ENCODE measurements at places on chromosomes 12 and 14.

DNA sequence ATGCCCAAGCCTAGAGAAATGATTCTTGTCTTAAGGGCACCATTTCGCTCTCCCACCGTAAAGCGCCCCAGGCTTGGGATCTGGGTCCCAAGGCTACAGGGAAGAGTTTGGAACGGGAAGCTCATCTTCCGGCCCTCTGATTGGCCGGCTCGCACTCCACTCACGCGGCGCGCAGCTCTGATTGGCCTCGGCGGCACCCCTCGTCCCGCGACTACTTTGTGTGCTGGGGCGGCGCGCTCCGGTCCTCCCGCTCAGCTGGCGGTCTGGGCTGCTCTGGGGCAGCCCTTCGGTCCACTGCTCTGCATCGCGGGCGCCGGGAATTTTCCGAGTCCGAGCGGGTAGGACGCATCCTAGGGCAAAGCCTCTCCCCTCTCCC, 886 bp upstream of the FUT8 start:
- DNase-seq: peak; percentile 97

- no peak for DNase-seq
Measured at GRCh38 chr14:22131749-22132476, 457.1 kb downstream of the DAD1 start.

GRCh38 chr14:34224221-34224620, 237.8 kb downstream of the SPTSSA start:
- no peak for DNase-seq

GRCh38 chr12:38759621-38760020, 145.8 kb downstream of the CPNE8 start:
- DNase-seq: no peak

DNA sequence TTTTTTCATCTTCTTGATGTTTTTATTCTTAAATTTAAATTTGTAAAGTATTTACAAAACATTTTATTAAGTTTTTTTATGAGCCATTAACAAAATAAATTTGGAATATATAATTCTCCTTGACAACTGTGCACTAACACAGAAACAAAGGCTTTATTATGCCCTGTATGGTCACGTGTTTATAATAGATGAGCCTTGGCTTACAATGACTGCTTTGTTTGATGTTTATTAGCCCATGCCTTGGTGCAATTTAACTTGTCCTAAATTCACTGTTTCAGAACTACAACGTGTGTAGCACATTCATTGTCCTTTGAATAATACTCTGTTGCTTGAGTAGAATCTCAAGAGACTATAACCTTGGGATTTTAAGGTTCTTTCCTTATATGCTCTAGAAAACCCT, 59.8 kb downstream of the CNTN1 start:
- no peak for DNase-seq

Data from AG08395 (cell line).